Muscle of arm (tissue), 14 donors: ENCODE measurements at places on chromosomes 3 and 15. TPM values are rescaled to one million over a fixed set of nuclear protein-coding genes. Genes with fewer than 3 reads are reported as not detected.

The LRTM1 gene
- polyA plus RNA-seq: 93.8 TPM

DNA sequence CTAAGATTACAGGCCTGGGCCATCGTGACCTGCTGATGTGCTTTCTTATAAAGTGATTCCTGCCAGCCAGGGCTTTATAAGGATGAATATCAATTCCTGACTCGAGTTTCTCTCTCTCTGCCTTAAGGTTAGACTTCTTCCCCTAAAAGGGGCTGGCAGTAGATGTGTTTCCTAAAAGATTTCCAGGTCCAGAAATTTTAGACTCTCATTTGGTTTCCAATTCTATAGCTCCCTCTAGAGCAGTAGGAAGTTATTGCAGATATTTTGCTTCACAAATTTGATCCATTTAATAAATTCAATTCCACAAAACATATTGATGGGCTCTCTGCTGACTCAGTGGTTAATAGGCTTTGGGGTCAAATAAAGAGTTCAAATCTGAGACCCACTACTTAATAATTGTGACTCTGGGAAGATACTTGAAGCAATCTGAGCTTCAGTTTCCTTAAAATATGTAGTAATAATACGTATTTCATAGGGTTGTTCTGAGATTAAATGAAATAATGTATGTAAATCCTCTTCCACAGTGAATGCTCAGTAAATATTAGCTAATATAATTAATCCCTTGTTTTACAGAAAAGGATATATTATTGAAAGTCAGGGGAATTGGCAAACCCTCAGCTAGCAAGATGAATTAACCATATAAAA, 2.1 kb downstream of the TRIM69 start:
- no peak for DNase-seq

GRCh38 chr3:3800685-3801493, 1.7 kb downstream of the LRRN1 start:
- no peak for DNase-seq

The UACA gene
- 162 TPM for polyA plus RNA-seq

GRCh38 chr15:90580946-90581345, 51.2 kb downstream of the CRTC3 start:
- DNase-seq: no peak

GRCh38 chr3:45109771-45110508, 36.2 kb downstream of the CDCP1 start:
- no peak for DNase-seq

DNA sequence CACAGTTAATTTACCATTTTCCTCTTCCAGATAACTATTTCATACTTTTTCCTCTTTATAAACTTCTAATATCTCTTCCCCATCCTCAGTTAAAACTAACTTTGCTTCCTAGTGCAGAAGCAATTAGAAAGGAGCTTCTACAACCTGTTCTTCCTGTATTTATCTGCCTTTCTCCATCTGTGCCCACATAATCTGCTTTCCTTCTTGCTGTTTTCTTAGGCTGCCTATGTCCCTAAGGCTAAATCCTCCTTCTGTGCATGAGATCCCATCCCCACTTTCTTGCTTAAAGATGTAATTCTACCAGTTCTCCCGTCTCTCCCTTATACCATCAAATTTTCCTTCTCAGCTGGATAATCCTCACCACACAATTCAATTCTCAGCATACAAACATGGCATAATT, 28.3 kb upstream of the HGD start:
- DNase-seq: no peak

DNA sequence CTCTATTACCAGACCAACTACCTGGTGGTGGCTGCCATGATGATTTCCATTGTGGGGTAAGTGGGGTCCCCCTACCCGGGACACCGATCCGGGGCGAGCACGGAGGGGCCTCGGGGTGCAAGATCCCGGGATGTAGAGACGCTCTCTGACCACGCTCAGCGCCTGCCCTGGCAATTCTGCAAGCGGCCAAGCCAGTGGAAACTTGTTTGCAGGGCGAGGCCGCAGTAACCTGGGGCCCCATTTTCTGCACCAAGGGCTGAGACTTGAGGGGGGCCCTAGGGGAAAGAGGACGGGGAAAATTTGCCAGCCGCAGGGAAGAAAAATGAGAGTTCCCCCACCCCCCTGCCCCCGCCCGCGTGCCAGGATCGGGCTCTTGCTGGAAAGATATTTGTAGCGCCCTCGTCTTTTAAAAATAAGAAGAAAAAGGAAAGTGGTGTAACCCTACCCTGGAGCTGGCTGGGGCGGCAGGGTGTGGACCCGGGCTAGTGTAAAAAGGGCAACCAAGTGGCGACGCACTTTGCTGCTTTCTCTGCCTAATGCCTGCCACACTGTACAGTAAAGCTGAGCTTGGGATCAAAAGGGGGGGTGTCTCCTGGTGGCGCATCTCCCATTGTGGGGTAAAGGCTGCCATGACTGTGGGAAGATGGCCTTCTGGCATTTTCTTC, 563 bp downstream of the ARL6IP5 start:
- DNase-seq: no peak

The FGF12 gene
- polyA plus RNA-seq: 3.2 TPM

The ADAMTSL3 gene
- 47.7 TPM for polyA plus RNA-seq

GRCh38 chr3:166955201-166955939, 424.7 kb downstream of the ZBBX start:
- DNase-seq: no peak

- DNase-seq: no peak
Observed at GRCh38 chr3:133965013-133965570, 64.6 kb downstream of the SLCO2A1 start.

DNA sequence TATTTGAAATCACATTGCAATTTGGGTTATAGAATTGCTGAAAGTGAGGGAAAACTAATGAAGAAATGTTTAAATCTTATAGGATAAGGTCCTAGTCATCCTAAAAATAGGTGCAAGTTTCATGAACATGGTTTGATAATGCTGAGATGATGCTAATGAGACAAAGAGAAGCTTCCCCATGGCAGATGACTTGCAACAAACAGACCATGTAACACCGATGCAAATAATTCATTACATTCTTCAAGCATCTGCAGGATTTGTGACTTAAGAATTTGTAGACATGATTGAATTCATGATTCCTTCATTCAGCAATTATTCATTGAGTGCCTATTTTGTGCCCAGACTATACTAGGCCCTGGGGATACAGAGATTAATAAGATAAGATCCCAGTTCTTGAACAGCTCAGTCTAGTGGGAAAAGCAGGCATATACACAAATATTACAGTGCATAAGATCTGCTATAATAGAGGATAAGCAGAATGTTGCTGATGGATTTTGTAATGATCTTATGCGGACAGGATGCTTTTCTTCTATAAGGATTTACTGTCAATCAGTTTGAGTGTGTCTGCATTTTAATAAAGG, 367.9 kb upstream of the GBE1 start:
- no peak for DNase-seq

DNA sequence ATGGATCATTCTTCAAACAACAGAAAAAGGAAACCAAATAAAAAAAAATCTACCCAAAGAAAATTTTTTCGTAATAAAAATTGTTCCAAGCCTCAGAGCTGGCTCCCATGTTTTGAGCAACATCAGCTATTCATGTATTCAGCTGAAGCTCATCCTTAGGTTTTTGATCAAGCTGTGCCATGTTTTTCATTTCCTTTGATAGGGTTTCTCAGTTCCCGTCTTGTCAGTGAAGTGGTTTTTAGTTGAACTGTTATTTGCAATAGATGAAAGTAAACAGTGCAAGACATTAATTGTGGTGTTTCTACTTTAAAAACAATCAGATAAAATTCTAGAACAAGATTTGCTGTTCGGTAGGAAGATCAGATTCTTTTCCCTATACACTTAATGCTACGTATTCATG, 55.4 kb upstream of the SPTSSB start:
- DNase-seq: no peak

- no peak for DNase-seq
Observed at GRCh38 chr3:179147514-179147872, 664 bp upstream of the PIK3CA start.
